NCI-H524 (cell line): ENCODE measurements at places on chromosomes 6 and 20.

- DNase-seq = no peak
Measured at GRCh38 chr6:166747644-166748595, 120.9 kb upstream of the RPS6KA2 start.

DNA sequence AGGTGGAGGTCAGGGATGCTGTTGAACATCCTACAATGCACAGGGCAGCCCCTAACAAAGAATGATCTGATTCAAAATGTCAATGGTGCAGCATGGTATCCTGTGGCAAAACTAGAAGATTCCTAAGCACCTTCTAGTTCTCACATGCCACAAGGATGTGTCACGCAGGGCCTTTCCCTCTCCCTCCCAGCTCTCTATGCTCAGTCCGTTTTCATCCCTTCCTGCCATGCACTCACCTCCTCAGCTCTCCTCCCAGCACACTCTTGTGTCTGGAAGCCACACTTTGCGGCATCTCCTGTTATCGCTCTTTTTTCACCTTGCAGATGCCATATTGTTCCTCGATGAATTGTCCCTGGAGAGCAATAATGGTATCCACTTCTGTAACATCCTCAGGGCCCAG lies 263.4 kb downstream of the CDC5L start:
- no peak for DNase-seq

- no peak for DNase-seq
Measured at GRCh38 chr6:152736687-152737273, 13.8 kb upstream of the VIP start.

GRCh38 chr20:16474363-16474762 lies 98.9 kb downstream of the KIF16B start:
- DNase-seq = no peak

DNA sequence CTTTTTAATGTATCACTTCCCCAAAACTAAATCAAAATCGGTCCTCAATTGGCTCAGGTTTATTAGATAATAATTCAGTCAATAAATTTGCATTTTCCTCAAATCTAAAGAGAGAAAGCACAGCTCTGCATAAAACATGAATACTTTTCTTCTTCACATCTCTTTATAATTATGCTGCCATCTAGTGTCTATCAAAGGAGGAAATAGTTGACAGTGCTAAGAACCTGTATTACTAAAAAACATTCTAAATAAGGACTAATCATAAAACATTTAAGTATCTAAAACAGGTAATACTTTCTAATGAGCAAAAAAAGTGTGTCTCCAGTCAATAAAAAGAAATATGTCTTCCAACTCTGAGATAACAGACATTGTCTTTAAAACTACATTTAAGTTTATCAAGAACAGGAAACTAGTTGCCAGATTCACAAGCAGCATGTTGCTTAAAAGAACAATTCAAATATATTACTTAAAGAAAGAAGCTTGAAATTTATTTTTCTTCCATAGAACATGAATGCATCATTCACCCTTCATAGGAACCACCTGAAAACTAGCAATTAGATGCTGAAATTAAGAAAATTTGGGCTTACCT lies 56.5 kb upstream of the DST start:
- no peak for DNase-seq

GRCh38 chr20:32536851-32537656 lies 48.1 kb downstream of the NOL4L start:
- DNase-seq = peak; percentile 72

DNA sequence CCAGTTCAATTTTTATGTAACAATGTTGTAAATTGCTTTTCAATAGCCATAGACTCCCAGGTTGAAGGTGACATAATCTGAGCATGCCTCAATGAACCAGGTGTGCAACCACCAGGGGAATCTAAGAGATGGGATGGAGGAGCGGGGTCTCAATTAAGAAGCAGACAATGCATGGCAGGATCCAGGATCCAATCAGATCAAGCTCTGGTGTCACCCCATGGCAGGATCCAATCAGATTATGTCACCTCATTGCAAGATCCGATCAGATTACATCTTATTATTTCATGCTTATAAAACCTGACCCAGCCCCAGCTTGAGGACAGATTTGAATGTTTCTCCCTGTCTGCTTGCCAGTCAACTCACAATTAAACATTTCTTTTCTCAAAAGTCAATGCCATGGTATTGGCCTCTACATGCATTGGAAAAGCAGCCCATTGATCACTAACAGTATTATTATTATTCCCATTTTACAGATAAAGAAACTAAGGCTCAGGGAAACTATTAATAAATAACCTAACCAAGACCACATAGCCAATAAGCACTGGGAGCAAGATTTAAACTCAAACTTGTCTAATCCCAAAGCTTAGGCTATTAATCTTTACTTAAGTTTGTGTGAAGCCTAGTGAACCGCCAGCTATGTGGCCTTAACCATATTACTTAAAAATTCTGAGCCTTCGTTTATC lies 14.3 kb upstream of the SIRT5 start:
- DNase-seq = no peak

DNA sequence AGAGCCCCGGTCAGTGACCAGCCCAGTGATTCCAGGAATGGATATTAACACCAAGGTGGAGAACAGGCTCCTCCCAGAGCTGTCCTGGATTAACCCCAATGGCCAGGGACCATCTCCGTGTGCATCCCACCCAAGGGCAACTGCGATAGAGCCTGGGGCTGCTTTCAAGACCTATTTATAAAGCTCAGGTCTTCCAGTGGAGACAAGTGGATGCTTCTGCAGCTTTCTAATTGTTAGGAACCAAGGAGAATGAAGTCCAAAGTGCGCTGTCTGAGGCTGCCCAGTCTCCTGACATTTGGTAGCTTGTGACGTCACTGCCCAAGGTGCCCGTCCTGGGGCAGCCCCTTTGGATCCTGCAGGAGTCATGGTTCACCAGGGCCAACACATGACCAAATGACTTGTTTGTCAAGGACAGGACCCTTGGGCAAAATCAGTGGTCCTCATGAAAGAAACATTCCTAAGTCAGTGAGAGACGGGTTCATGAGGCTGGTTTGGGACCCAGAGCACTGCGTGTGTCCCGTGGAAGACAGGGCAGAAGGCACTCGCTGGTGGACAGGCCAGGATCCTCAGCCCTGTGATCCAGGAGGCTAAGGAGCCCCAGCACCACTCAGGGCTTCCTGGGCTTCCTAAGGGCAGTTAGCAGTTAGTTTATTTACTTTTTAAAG lies 174.9 kb downstream of the ANKRD60 start:
- DNase-seq = no peak

GRCh38 chr6:121465101-121465500 lies 29.7 kb downstream of the GJA1 start:
- DNase-seq = no peak

DNA sequence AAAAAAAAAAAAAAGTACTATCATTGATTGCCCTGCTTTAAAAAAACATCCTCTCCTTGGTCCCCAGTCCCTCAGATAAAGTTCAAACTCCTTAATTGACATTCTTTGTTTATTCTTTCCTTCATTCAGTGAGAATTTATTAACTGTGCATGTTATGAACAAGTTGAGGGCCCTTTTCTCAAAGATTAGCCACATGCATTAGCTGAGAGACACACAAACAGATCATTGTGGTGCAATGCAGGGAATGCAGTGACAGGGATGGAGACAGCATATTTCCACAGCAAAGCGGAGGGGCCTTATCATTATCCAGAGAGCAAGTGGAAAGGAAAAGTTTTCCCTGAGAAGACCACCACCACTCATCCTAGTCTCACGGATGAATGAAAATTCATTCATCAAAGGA lies 21.9 kb upstream of the IPCEF1 start:
- DNase-seq = no peak

GRCh38 chr20:17867131-17867925 lies 101.3 kb downstream of the SNX5 start:
- no peak for DNase-seq

DNA sequence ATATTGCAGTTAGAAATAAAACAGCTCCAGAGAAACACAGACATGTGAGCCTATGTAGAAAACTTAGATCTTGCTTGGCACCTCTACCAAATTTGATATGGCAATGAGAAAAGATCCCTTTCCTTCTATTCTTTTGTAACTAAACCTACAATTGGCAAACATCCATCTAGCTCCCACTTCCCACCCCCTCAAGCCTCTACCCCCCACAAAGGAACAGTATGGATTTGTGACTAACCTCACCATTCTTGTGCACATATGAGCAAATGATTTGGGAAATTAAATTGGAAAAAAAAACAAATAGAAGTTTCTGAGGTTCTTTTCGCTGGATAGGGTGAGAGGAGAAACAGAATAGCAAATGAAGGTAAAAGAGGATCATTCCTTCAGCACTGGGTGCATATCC lies 85.8 kb upstream of the TIAM2 start:
- peak; percentile 49 for DNase-seq

DNA sequence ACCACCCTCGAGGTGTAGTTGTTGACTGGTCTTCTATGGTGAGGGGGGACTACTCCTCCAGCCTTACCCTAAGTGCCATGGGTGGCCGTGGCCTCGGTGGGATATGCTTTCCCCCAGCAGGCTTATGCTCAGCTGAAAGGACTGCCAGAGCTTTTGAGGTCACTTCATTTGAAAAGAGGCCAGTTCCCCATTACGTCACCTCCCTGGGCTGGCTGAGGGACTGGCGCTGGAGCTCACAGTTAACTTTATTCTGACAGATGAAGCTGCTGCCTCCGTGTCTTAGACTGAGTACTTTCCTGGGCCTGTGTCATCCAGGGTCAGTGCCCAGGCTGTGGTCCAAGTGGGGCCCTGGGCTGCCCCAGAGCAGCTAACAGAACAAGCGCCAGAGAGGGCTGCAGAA lies 42.8 kb upstream of the PCMTD2 start:
- DNase-seq = no peak

DNA sequence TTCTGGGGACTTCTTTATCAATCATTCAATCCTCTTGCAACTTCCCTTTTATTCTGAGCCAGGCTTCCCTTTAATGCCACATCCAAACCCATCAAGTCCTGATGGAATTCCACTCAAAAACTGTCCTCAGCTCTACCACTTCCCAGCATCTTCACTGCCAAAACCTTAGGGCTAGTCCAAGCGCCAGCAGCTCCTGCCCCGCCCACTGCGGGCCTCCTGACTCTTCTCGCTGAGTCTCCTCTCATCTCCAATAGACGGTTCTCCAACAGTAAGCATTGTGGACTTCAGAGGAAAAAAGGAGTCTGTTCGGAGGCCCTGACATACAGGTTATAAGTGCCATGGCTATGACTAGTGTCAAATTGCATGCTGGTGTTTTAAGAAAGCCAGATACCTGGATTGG lies 38.7 kb upstream of the CNKSR3 start:
- DNase-seq = no peak

- no peak for DNase-seq
Measured at GRCh38 chr20:37155987-37156386, 23.1 kb upstream of the RPN2 start.

DNA sequence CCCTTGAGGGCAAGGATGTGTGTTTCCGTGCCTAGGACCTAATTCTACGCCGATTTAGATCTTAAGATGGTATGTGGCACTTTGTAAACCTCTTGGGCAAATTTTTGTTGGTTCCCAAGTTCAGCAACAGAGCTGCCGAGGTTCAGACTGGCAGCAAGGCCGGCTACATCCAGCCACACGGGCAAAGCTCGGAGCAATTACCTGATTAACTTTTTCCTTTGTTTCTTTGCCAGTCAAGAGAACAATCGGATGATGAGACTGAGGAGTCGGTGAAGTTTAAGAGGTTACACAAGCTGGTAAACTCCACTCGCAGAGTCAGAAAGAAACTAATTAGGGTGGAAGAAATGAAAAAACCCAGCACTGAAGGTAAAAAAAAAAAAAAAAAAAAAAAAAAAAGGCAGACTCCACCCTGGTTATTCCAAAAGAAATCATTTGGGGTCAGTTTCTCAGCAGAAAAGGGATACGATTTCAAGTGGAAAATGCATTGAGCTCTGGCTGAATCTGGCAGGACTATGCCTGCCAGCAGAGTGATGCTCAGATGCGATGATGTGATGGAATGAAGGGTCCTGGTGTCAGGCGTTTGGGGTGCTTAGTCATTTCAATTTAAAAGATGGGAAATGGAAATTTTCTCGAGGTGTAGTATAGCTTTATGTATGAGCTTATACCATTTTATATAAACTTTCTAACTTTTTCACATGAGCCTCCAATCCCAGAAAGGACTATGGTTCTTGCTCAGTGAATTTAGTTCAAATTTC lies 171.6 kb downstream of the SASH1 start:
- DNase-seq = no peak

DNA sequence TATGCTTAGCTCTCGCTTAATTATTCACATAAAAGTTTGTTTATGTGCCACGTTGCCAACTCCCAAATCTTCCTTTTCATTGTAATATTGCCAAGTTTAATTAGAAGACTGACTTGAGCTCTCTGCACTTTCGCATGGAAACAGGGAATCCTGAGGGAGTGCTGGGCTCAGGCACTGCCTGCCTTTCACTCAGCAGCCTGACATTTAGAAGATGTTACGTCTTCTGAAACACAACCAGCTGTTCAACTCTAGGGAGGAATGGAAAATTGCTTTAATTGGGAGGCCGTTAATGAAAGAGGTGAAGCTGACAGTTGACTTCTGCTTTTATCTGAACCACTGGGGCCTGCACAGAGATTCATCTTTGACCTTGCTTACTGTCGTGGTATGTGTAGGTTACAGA lies 77.4 kb upstream of the MTHFD1L start:
- DNase-seq = no peak

DNA sequence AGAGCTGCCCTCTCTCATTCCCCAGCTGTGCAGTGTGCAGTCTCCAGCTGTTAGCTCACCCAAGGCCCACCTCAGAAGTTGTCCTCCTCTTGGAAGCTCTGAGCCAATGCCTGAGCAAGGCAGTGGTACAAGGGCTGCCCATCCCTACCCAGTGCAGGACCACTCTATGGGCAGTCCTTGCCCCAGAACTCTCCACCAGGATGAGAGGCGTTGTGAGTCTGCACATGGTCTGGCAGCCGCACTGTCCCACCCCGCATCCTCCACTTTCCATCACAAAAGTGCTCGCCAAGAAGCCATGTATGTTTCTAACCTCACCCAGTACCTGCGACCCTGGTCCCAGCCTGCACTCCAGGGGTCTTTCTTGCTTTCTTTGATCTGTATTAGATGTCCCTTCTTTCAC lies 175.1 kb upstream of the PMEPA1 start:
- DNase-seq = no peak

- DNase-seq = no peak
Measured at GRCh38 chr6:3390698-3391097, 66.2 kb downstream of the SLC22A23 start.

DNA sequence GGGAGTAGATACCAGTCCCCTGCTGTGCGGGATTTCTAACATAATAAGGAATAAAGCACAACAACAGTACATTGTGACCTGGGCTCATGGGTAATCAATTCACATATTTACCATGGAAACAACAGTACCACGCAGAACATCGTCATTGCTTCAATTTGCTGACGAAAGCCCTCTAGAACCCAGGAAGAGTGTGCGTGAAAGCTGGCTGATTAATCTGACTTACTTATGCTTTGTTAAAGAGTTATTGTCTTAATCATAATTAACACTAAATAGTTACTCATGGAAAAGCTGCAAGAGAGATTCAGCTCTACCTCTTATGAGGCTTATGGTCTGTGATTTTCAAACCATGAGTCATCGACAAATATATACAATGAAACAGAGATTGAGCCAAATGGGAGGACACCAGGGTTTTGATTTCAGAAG lies 644.3 kb upstream of the AGPAT4 start:
- no peak for DNase-seq

GRCh38 chr6:1991332-1991878 lies 254.0 kb downstream of the GMDS start:
- DNase-seq = no peak
